ENCODE measurements at places on chromosomes 7 and 10. TPM values are rescaled to one million over a fixed set of nuclear protein-coding genes. Genes with fewer than 3 reads are reported as not detected.
A peak's percentile ranks its signal among the peaks of the same experiment; 100 is the strongest.

DNA sequence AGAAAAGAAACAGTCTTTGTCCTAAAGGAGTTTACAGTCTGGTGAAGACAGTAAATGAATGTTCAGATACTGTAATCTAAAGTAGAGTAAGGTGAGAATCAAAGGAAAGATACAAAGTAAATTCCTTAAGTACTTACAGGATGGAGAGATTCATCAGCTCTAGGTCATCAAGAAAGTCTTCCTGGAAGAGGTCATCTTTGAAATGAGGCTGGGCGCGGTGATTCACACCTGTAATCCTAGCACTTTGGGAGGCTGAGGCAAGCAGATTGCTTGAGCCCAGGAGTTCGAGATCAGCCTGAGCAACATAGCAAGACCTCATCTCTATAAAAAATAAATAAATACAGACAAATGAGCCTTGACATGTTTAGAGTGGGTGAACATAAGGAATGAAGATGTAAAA lies 18.3 kb downstream of the FHIP2A start:
- no peak for DNase-seq

The PLEKHS1 gene
- total RNA-seq, result not detected

- no peak for DNase-seq
Measured at GRCh38 chr10:71431239-71432100, 34.8 kb downstream of the CDH23 start.

The FXYD4 gene
- total RNA-seq, result not detected

GRCh38 chr7:116948934-116949333 lies 4.4 kb upstream of the ST7 start:
- no peak for DNase-seq

The SYT15B gene
- total RNA-seq, result 0.62 TPM

The VSTM4 gene
- total RNA-seq, result 21.8 TPM

- DNase-seq, result no peak
Measured at GRCh38 chr7:138137423-138138171, 61.3 kb downstream of the AKR1D1 start.

The IDI2 gene
- 0.30 TPM for total RNA-seq

GRCh38 chr10:128631801-128632241 lies 505.6 kb upstream of the MKI67 start:
- DNase-seq, result no peak

- no peak for DNase-seq
Measured at GRCh38 chr7:81333536-81333935, 414.7 kb upstream of the SEMA3C start.

DNA sequence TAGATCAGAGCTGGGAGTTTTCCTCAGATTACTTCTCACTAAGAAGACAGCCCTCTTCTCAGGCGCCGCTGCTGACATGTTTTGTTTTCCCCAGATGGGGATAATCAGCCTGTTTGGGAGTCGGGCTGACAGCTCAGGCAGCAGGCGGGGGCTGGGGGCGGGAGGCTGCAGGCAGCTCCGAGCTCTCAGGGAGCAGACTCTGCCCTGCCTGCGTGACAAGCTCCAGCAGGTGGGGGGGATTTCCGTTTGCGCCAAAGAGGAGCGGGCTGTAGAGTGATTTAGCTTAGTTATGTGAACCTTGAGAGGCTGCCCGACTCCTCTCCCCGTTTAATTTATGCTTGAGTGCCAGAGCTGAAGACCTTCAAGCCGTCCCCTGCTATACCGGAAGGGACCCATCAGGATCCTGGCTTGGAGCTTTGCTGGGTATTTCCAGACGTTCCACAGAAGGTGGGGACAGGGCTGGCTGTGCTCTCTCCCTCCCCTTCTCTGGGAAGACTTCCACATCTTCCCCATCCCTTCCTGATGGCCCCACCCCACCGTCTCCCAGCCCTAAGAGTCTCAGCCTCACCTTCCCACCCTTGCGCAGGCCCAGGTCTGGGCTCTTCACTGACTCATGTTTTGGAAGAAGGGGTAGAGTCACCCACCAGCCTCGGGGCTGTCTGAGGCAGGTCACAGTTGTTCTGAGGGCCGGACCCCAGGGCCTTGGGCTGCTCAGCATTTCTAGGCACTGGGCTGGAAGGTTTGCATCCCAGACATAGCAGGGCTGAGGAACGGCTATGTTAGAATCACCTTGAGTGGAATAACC lies 24.7 kb upstream of the ADCYAP1R1 start:
- DNase-seq, result peak; percentile 69

DNA sequence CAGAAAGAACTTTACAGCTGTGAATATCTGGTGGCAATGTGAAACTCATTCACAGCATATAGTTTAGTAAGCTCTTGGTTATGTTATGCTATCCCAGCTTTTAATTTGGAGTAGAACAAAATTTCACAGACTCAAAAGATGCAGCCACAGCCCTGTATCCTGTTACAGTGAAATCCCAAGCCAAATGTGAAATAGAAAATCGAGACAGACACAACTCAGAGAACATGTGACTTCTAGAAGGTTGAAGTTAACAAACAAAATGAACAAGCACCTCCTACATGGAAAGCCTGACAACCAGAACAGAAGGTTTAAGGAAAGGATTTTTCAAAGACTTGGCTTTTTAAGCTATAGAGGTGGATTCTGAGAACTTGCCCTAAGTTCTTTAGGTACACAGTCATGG lies 39.6 kb downstream of the JAZF1 start:
- DNase-seq, result no peak

- DNase-seq, result no peak
Measured at GRCh38 chr7:27901028-27901760, 161.2 kb downstream of the TAX1BP1 start.

GRCh38 chr10:77494327-77494726 lies 143.3 kb downstream of the KCNMA1 start:
- DNase-seq, result no peak

DNA sequence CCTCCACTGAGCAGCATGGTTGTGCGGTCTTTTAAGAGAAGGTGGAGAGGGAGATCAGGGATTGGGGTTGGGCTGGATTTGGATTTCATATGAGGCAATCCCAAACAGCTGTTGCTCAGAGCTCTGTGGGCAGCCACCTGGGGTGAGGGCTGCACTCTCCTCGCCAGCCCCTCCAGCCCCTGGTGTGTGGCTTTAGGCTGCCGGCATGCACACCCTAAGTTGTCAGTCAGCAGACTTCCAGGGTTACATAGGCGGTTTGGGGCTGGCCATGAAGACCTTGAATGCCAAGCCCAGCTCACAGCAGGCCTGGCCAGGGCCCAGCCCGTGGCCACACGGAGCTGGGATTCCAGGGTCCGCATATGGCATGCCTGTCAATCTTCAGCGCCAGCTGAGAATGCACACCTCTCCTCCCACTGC lies 54.8 kb downstream of the ZMIZ1 start:
- no peak for DNase-seq

DNA sequence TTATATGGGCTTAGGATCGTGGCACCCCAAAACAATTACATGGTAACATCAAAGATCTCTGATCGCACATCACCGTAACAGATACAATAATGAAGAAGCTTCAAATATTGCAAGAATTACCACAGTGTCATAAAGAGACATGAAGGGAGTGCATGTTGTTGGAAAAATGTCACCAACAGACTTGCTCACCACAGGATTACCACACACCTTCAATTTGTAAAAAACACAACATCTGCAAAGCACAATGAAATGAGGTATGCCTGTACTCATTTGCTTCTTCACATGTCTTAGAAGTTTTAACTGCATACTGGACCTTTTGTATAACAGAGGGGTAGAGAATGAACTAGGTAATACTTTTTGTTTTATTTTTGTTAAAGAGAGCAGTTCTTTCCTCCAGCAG lies 96.6 kb downstream of the TPST1 start:
- no peak for DNase-seq

DNA sequence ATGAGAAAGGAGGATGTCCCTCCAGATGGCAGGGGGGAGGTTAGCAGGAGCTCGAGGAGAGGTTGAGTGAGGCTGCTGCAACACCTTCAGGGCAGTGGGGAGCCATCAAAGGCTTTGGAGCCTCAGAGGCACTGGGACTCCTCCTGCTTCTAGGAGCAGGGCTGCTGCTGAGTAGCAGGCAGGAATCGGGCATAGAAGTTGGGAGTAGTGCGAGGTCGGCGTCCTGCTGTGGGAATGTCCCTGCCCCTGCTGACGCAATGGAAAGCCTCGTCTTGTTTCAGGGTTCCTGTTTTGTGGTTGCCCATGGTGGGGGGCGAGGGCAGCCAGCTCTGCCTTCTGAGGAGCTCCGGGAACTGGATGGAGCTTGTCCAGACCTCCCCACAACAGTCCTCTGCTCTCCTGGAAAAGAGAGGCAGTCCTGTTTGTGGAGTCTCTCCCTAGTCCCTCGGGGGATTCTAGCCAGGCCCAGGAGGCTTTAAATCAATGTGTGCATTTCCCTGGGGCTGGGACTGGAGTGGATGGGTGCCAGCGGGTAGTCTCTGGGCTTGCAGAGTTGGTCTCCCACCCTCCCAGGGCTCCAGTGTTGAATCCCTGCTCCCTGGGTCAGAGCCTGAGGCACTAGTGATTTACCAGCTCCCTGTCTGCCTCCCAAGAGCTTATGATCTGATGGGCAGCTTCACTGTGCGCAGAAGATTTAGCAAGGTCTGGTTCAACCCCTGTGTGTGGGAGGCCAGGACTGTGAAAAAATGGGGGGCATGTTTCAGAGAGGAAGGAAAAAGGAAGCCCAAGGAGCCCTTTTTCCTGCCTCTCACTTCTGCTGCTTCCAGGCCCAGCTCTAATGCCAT lies 98.7 kb upstream of the PPIF start:
- peak; percentile 85 for DNase-seq

- no peak for DNase-seq
Measured at GRCh38 chr10:126014309-126014708, 117.9 kb downstream of the FANK1 start.

GRCh38 chr7:8500286-8500685 lies 66.9 kb downstream of the NXPH1 start:
- DNase-seq, result no peak

The SUFU gene
- 7.8 TPM for total RNA-seq

The KLLN gene
- 0.27 TPM for total RNA-seq

DNA sequence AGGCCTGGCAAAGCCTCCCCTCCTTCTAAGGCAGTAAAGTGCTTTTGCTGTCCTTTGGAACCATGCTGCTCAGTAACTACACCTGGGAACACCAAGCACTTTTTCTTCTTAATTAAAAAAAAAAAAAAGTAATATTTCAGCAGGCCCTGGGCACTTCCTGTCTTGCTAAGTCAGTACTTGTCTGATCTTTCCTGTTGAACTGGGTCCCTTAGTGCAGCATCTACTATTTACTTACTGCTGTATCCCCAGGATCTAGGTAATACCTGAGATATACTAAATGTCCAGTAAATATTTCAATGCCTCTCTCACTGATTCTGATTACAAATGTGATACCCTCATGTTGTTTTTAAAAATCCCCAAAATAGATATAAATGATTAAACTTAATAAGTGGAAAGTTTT lies 77.4 kb downstream of the PPP1R3C start:
- DNase-seq, result no peak

The HMX2 gene
- total RNA-seq, result not detected

GRCh38 chr10:68558478-68558877 lies 1.7 kb upstream of the TET1 start:
- no peak for DNase-seq

DNA sequence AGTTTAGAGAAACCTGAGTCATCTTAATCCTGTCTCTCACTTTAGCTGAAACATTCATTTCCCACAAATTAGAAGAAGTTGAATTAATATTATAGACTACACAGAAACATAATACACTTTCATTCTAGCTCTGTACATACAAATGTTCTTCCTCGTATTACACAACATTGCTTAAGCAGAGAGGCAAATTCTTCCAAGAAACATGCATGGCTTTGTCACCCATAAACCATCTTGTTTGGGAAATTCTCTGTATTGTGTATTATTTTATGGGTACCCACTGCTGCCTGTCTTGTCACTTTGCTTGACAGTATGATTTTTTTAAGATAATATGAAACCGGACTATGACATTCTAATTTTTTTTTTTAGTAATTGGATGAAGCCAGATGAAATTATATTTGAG lies 104.0 kb downstream of the SRI start:
- no peak for DNase-seq

GRCh38 chr10:110897184-110897583 lies 21.8 kb downstream of the BBIP1 start:
- no peak for DNase-seq

- no peak for DNase-seq
Measured at GRCh38 chr10:22111260-22111659, 106.6 kb downstream of the EBLN1 start.

GRCh38 chr7:68821846-68822245 lies 776.4 kb upstream of the AUTS2 start:
- no peak for DNase-seq

- no peak for DNase-seq
Measured at GRCh38 chr7:35483568-35483967, 211.4 kb downstream of the HERPUD2 start.

The RNF32 gene
- total RNA-seq, result 0.30 TPM

The THNSL1 gene
- 6.5 TPM for total RNA-seq

The VWDE gene
- not detected for total RNA-seq

DNA sequence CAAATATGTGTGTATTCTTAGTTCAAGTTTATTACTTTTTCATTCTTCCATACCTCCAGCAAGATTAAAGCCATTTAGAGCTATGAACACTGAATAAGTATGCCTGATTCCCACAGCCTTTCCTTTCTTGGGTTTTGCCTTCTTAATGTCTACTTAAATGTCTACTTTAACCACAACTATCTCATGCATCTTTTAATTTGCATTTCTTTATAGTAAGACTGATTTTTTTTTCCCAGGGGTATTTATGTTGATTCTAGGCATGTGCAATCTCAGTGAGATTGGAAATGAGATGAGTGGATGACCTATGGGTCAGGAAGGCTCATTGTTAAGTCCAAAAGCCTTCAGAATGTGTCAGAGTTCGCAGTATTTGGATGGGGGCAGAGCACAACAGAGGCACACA lies 3.6 kb downstream of the PCBD1 start:
- DNase-seq, result no peak

DNA sequence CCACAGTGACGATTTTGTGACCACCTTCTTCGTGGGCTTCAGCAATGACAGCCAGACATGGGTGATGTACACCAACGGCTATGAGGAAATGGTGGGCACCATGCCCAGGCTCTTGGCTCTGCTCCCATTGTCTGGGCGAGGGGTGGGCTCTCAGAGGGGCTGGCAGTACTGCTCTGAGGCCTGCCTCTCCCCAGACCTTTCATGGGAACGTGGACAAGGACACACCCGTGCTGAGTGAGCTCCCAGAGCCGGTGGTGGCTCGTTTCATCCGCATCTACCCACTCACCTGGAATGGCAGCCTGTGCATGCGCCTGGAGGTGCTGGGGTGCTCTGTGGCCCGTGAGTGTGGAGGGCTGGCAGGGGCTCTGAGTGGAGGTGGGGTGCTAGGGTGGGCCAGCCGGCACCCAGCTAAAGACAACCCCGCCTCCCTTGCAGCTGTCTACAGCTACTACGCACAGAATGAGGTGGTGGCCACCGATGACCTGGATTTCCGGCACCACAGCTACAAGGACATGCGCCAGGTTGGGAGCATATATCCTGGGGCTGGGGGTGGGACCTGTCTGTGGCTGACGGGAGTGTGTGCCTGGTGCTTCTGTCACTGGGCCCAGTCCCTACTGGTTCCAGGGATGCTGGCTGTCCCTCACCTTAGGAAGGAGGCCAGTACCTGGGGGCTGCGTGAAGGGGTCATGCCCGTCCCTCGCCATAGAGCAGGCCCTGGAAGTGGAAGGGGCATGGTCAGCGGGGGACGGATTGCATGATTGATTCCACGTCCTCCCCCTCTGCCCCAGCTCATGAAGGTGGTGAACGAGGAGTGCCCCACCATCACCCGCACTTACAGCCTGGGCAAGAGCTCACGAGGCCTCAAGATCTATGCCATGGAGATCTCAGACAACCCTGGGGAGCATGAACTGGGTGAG lies 6.8 kb downstream of the AEBP1 start:
- DNase-seq, result peak; percentile 48

- DNase-seq, result no peak
Measured at GRCh38 chr10:119355930-119356329, 148.6 kb downstream of the GRK5 start.

All from Right ventricle myocardium inferior (tissue), 1 donor.